ENCODE measurements at places on chromosomes 5 and 9.

DNA sequence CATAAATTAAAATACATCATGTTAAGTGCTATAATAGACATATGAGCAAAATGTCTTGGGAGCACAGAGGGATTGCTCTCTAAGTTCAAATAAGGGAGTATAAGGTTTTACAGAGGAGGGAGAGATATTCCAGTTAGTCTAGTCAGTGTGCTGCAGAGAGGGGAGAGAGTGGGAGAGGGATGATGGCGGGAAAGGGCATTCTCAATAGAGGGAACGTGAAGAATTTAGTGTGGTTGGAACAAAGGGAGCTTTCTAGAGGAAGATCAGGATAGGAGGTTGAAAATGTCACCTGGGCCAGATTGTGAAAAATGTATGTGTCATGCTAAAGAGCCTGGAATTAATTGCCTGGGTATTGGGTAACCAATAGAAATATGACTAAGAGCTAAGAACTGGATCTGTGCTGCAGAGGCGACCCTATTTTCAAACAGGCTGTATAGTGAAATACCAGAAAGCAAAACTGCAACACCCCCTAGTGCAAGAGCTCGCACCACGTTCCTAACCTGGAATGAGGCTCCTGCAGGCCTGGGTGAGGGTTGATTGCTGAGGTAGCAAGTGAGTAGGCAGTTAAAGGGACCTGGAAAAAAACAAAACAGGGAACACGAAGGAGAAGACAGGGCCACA lies 791.8 kb upstream of the C9orf72 start:
- DNase-seq: no peak

- no peak for DNase-seq
Measured at GRCh38 chr5:53110156-53110555, 599 bp upstream of the MOCS2 start.

- no peak for DNase-seq
Measured at GRCh38 chr5:149677731-149678130, 52.4 kb upstream of the PPARGC1B start.

DNA sequence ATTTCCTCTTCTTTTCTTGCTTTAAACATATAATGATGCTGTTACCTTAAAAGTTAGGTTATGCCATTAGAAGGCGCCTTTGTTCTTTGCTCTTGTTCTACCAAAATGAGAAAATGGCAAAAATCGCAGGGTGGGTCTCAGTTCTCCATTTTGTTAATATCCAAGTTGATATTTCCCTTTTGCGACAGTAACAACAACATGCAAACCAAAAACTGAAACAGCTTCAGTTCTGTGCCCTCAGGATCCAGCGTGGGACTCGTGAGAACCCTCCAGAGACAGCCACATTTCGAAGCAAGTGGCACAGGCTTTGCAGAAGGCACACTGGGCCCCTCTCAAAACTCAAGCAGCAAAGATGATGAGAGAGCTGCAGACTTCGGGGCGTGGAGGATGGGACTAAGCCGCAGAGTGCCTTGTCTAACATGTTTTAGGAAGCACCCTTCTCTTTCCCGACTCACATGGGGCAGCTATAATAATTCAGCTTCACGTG lies 33.0 kb upstream of the LCP2 start:
- no peak for DNase-seq

DNA sequence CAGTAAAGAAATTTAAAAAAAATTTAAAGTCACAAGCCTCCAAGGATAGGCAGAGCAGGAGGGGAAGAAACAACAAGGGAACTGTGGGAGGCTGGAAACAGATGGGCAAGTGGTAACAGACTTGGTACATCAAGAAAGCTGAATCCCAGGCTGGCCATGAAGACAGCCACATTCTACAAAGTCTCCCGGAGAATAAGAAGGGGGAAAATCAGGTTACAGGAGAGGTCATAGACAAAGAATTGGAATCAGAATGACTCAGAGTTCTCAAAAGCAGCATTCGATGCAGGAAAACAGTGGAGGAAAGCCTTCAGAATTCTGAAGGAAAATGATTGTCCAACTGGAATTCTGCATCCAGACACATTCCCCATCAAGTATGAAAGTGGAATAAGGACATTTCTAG lies 129.7 kb downstream of the ADAMTS2 start:
- no peak for DNase-seq
